Neuronal stem cell (in vitro differentiated cells): ENCODE measurements at places on chromosomes 13 and 19.
A peak's percentile ranks its signal among the peaks of the same experiment; 100 is the strongest.

DNA sequence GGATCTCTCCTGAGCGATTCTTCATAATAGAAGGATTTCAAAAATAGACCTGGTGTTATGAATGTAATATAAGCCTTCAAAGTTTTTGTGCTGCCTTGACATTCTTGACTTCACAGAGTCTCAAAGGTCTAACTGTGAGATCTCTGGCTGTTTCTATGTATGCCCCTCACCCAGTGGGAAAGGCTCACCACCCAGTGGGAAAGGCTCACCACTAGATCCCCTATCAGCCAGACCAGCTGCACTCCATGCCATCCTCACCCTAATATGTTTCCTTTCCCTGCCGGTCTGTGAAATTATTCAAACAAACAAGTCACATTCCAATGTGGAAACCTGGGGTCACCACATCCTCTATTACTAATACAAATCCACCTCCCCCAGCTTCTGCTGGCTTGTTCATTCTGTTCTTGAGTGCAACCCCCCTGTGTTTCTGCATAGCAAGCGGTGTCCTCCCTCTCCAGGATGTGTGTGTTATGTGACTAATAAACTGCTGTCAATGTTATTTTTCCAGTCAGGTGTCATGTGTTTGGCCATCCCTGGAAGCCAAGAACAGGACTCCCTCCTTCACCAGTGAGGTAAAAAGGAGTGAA is 13.8 kb upstream of the SLITRK1 start:
- no peak for DNase-seq

DNA sequence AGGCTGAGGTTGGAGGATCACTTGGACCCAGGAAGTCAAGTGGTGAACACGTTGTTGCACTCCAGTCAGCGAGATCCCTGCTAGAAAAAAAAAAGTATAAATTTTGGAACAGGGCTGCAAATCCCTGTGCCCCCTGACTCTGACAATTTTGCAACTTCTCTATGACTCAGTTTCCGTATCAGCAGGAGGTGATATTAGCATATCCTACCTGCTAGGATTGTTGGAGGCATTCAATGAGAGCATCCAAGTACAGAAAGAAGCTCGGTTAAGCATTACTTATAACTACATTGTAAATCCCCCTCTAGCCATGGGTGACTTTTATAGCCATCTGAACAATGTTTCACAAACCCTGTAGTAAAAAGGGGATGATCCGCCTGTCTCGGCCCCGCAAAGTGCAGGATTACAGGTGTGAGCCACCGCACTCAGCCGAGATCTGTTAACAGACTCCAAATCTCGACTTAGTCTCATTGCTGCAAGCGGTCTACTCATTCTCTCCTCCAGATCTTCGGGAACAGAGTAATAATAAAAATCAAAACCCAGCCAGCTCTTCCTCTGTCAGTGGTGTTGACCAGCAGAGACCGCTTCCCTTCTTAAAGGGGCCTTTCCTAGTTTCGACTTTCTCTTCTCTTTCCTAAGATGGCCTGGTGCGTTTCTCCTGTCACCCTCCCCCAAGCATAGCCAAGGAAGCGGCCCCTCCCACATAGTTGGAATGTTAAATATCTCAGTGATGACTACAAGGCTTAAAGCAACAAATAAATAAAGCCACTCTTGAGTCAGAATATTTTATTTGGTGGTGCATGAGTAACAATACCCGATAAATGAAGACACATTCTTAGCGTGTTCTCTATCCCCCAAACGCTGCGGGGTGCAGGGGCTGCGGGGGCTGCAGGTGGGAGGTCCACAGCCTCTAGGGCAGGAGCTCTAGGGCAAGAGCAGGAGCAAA is 10.3 kb upstream of the BICRA start:
- peak; percentile 49 for DNase-seq

DNA sequence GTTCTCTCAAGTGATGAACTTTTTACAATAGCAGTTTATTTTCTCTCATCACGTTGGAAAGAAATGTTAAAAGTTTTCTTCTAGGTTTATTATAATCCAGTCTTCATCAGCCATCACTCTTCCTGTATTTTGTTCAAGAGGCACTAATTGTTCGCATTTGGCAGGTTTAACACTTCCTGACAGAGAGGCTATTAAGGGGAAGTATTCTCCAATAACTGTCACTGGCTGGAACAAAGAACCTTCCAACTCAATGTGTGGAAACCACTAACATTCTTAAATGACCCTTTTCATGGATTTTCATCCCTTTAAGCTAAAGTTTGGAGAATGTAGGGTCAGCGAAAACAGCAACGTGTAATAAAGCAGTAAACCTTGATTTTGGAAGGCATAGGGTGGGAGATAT is 145.1 kb downstream of the PCCA start:
- peak; percentile 24 for DNase-seq

- DNase-seq = no peak
Observed at GRCh38 chr13:73608711-73609485, 525.3 kb downstream of the KLF12 start.

- DNase-seq = no peak
Observed at GRCh38 chr19:1673645-1674292, 21.4 kb upstream of the TCF3 start.

DNA sequence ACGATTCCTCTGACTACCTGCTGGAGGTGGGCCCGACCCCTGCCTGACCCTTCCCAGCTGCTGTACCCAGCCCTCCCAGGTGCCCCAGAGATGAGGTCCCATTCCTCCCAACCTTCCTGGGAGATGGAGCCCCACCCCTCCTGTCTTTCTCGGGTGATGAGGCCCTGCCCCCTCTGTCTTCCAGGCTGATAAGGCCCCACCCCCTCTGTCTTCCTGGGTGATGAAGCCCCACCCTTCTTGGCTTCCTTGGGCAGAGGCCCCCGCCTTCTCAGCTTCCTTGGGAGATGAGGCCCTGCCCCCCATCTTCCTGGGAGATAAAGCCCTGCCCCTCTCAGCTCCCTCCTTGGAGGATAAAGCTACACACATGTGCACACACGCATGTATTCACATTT is 47.9 kb downstream of the CERS4 start:
- DNase-seq = no peak
